NCI-H510A treated with DMSO at 0.1 percent for 48 hours (cell line): ENCODE measurements at places on chromosomes 7 and 10.

GRCh38 chr10:79298403-79299244 is 48.6 kb upstream of the PPIF start:
- DNase-seq: no peak

DNA sequence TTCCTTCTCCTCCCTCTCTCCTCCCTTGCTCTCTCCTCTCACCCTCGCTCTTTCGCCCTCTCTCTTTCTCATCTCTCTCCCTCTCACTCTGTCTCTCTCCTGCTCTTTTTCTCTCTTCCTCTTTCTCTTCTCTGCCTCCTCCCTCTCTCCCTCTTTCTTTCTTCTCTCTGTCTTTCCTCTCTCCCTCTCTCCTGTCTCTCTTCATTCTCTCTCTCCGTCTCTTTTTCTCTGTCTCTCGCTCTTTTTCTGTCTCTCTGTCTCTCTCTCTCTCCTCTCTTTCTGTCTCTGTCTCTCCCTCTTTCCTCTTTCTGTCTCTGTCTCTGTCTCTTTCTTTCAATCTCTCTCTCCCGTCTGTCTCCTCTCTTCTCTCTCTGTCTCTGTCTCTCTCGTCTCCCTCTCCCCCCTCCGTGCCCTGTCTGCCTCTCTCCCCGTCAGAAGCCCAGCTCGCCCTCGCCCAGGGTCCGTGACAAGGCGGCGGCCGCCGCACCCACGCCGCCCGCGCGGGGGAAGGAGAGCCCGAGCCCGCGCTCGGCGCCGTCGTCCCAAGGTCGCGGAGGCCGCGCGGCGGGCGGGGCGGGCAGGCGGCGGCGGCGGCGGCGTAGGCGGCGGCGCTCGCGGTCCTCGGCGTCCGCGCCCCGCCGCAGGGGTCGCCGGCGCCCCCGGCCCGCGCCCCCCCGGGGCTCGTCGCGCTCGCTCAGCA is 21.3 kb upstream of the HSPB1 start:
- no peak for DNase-seq

GRCh38 chr7:144134116-144134515 is 11.1 kb downstream of the OR2A14 start:
- no peak for DNase-seq

GRCh38 chr7:40009301-40009700 is 59.2 kb downstream of the CDK13 start:
- no peak for DNase-seq

DNA sequence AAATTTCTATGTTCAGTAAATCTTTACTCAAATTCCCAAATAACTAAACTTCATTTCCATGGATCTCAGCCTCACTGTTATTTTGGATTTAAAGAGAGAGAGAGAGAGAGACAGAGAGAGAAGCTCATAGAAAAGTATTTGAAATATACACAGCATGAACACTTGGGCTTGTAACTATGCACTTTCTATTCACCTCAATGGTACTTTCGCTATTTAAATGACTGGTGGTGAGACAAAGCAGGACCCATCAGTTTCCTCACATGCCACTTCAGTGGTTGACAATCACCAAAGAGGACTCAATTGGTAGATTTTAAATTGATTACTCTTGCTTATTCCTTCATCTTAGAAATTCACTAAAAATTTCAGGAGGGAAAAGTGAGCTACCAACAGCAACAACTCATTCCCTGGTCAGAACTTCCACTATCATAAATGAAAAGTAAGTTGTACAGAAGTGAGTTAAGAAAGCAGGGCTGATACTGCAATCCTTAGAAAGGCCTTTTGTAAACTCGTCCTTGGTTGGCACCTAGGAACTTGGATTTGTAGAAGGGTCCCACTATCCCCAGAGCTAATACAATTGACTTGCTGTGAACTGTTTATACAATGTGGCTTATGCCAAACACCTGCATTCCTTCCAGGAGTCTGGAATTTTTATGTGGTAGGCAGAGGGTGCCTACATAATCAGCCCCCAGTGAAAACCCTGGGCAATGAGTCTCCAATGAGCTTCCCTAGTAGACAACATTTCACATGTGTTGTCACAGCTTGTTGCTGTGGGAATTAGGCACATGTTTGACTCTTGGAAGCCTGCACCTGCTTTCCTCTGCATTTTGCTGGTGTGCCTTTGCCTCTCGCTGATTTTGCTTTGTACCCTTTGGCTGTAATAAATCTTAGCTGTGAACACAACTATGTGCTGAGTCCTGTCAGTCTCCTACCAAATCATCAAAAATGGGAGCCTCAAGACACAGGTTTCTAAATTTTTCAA is 10.8 kb downstream of the ERLIN1 start:
- no peak for DNase-seq

- DNase-seq: no peak
Measured at GRCh38 chr7:5693529-5693928, 87.9 kb downstream of the RNF216 start.

- no peak for DNase-seq
Measured at GRCh38 chr7:102097601-102098161, 189.0 kb upstream of the SH2B2 start.
